A549 treated with dexamethasone at 1 μM for 4 hours (cell line): ENCODE measurements at places on chromosomes 7 and 10. TPM values are rescaled to one million over a fixed set of nuclear protein-coding genes. Genes with fewer than 3 reads are reported as not detected.

The HOXA11 gene
- 0.36 to 0.63 TPM (median 0.56 TPM) in 5 replicates for total RNA-seq

The TMEM196 gene
- total RNA-seq = not detected in 5 replicates

The RPEL1 gene
- total RNA-seq = 0.05 TPM in 2 of 5 replicates, not detected in the others

The C10orf62 gene
- 0.07 to 0.20 TPM (median 0.11 TPM) in 4 of 5 replicates, not detected in the other for total RNA-seq

The CREB5 gene
- total RNA-seq = 3.5 to 5.9 TPM (median 4.4 TPM) in 5 replicates
